Tibial artery (tissue), 4 donors: ENCODE measurements at places on chromosomes 16 and 17.

- DNase-seq = no peak
These were observed 57.4 kb upstream of the GRIN2A start for GRCh38 chr16:10239640-10240039.

- no peak for DNase-seq
These were observed 13.9 kb upstream of the ABCA8 start for GRCh38 chr17:68969101-68969500.

GRCh38 chr17:55763856-55764255 is 13.0 kb downstream of the PCTP start:
- DNase-seq = no peak

DNA sequence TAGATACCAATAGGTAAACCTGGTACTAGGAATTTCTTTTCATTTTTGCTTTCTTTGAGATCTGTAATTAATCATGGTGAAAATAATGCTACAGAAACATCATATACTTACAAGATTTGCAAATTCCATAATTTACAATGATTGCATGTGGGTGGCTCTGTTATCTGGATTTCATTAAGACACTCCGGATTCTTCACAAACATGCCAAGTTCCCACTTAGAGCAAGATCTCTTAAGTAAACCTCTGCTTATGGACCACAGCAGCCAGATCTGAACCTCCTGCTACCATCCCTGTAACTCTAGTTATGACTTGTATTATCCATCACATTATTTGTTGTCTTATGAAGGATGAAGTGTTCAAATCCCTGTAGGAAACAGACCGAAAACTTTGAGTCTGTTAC is 424.7 kb downstream of the CDH13 start:
- no peak for DNase-seq
